ENCODE measurements at places on chromosomes 1 and 21. TPM values are rescaled to one million over a fixed set of nuclear protein-coding genes. Genes with fewer than 3 reads are reported as not detected.

The HFM1 gene
- 0.07 TPM for total RNA-seq

The NECTIN4 gene
- total RNA-seq, result 0.53 TPM

The TAF13 gene
- total RNA-seq, result 145 TPM

The RCAN3 gene
- total RNA-seq, result 3.1 TPM

The A3GALT2 gene
- not detected for total RNA-seq

The ODR4 gene
- 18.3 TPM for total RNA-seq

The SLC6A17 gene
- under 0.01 TPM for total RNA-seq
